ENCODE measurements at places on chromosomes 7 and 10.

DNA sequence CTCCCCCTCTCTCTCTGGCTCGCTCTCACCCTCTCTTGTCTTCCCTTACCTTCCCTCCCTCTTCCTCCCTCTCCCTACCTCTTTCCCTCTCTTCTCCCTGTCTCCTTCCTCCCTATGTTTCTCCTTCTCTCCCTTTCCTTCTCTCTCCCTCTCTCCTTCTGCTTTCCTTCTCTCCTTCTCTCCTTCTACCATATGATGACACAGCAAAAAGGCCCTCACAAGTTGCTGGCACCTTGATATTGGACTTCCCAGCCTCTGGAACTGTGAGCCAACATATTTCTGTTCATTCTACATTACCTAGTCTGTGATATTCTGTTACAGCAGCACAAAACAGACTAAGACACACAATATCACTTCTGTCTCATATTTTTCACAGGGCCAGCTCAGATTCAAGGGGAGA lies 135.0 kb downstream of the ADAM22 start:
- DNase-seq, result no peak

GRCh38 chr10:82438277-82438676 lies 563.3 kb downstream of the NRG3 start:
- DNase-seq, result no peak

DNA sequence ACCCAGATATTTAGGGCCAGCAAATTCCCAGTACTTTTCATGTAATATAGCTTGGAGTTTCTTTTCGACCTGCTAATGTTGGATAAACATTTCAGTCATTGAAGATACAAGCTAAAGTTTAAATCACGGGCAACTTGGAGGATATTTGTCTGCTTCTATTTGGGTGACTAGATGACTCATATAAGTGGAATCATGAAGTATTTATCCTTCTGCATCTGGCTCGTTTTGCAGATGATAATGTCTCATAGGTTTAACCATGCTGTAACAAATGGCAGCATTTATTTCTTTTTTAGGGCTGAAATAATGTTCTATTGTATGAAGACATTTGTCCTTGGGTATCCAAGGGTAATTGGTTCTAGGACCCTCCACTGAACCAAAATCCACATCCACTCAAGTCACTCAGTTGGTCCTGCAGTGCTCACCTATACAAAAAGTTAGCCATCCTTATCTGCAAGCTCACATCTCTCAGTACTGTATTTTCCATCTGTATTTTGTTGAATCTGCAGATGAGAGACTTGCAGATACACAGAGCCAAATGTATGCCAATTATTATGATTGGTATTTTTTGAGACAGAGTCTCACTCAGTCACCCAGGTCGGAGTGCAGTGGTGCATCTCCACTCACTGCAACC lies 187.2 kb upstream of the CSTF2T start:
- peak; percentile 34 for DNase-seq

- DNase-seq, result peak; percentile 97
These were observed 1.1 kb downstream of the VIM start for GRCh38 chr10:17229016-17229716.

- peak; percentile 87 for DNase-seq
These were observed 204.6 kb downstream of the ARHGAP21 start for GRCh38 chr10:24518981-24519597.

DNA sequence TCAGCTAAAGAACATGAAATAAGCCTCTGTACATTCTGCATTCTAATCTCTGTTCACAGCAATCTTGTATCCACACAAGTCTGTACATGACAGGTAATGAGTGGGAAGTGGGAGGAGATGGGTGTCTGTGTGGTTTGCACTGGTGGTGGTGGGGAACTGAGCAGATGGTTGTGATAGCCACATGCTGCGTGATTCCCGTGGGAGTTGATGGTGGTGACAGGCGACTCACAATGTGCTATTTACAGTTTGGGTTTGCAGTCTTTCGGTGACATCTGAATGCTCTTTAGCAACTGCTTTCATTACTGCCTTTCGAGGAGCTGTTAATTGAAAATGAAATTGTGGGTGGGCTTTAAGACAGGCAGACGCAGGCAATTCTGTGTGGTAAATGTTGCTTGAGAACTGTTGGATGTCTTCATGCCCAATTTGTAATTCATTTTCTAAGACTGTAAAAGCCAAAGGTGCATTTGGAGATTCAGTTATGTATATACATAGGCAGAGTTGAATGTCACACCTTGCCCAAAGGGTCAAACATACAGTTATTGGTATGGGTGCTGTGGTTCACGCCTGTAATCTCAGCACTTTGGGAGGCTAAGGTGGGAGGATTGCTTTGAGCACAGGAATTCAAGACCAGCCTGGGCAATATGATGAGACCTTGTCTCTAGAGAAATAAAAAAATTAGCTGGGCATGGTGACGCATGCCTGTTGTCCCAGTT lies 308.2 kb downstream of the AUTS2 start:
- DNase-seq, result no peak

GRCh38 chr10:70799124-70799523 lies 13.9 kb upstream of the TBATA start:
- DNase-seq, result no peak

- DNase-seq, result peak; percentile 50
These were observed 81.8 kb downstream of the PTPN20 start for GRCh38 chr10:46992803-46993561.

DNA sequence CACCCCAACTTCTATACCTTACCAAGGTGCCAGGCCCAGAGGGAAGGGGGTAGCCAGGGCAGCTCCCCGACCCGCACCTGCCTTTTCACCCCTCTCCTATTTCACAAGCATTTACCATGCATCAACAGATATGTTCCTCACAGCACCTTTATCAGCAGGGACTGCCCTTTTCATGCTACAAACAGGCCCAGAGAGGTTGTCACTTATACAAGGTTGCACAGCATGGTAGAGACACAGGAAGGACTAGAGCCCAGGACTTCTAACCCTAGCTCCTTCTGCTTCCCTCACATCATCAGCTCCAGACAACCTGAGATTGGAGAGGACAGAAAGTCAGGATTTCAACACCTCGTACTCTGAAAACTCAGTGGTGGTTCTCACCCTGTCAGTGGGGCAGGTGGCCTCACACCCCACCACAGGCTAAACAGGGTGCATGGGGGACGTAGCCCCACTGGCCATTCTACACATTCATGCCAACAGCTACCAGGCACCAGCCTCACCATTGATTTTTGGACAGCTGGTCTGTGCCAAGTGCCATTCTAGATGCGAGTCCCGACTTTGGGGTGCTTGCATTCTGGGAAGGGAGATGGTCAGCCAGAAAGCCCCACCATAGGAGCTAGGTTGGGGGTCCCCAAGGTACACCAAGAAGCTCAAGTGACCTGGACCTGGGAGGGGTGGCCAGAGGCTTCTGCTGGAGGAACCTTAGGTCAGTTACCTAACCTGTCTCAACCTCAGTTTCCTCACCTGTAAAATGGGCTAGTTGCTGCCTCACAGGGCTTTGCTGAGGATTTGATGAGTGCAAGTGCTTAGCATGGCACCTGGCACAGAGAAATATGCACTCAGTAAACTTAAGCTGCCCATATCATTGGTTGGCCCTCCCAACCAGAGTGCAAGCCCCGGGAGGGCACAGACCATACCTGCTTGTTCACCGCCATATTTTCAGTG lies 38.4 kb downstream of the CHST3 start:
- DNase-seq, result no peak

DNA sequence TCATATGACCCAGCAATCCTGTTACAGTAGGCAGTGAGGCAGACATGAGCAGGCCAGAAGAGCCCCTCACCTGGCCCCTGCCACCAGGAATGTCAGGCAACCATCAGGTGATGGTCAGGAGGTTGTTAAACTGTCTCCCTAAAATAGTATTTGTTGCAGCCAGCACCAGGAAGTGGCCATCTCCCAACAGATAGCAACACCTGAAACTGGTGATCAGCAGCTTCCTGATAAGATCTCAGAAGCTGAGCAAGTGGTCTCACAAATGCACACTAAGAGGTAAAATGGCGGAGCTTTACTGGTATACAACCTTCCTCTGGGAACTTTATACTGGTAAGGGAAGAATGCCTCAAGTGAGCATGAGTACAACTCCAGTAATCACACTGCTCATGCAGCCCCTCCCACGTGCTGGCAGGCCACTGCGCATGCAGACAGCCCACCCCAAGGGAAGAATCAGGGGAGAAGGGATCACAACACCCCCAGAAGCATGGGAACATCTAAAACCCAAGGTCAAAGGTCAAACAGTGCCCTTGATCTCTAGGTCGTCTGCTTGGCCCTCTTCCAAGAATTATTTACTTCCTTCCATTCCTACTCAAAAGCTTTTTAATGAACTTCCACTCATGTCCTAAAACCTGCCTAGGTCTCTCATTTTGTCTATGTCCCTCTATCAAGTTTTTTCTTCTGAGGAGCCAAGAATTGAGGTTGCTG lies 133.5 kb downstream of the DOCK4 start:
- DNase-seq, result no peak
